ENCODE measurements at places on chromosomes 1 and 21. TPM values are rescaled to one million over a fixed set of nuclear protein-coding genes. Genes with fewer than 3 reads are reported as not detected.

The HAO2 gene
- total RNA-seq: 0.21 TPM

The OR2L2 gene
- total RNA-seq: not detected

The PAX7 gene
- not detected for total RNA-seq

The IL20 gene
- total RNA-seq: not detected

The USP25 gene
- total RNA-seq: 17.9 TPM

The ZFP69 gene
- total RNA-seq: 5.7 TPM

The FCER1A gene
- total RNA-seq: not detected

The SELENBP1 gene
- total RNA-seq: 1.4 TPM

The KRTAP7-1 gene
- not detected for total RNA-seq

DNA sequence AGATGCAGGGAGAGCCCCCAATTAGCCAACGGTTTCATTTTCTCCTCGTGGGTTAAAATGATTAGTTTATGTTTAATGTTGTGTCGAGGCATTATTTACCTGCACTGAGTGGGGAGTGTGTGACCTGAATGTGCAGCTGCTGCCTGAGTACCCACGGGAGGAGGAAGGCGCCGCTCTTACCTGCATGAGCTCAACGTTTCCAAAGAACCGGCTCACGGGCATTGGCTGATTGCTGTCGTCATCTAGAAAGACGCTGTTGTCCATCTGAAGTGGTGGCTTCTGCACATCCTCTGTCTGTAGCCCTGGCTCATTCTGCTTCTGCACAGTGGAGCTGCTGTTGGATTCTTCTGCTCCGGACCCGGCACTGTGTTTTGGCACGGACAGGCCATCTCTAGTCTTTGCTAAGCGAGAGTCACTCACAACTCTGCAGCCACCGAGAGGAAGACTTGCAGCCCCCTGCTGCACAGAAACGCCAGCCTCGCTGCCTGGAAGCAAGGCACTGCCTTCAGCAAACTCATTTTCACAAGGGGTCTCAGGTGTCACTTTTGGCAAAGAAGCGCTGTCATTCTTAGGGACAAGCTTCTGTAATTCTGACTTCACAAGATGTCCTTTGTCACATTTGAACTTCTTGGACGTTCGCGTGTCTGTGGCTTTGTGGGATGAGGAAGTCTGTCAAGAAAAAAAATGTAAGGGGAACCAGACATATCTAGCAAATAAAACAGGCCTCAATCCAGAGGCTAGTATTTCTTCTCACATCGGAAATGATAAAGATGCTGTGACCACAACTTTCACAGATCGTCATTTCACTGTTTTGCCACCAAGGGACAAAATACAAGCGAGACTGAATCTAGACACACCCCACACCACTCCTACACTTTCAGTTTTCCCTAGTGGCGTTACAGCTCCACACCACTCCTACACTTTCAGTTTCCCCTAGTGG, 9.4 kb downstream of the C1orf174 start:
- DNase-seq: no peak

- no peak for DNase-seq
Measured at GRCh38 chr21:40839521-40839920, 7.4 kb downstream of the DSCAM start.

DNA sequence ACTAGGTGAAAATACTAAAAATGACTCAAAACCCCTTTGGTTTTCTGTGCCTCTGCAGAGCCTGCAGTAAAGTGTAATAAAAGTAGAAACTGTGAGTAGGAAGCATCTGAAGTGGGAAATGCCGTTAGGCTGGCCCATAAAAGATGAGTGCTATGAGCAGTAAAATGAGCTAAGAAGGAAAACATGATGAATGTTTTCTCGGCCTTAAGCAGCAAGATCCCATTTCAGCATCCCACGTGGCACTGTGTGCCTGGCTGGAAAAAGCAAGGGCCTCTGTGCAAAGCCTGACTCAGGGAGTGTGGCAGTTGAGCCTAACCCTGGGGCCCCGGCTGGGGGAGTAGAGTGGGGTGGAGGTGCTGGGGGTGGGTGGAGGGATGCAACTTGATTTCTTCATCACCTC, 109.5 kb downstream of the TBX15 start:
- DNase-seq: no peak

DNA sequence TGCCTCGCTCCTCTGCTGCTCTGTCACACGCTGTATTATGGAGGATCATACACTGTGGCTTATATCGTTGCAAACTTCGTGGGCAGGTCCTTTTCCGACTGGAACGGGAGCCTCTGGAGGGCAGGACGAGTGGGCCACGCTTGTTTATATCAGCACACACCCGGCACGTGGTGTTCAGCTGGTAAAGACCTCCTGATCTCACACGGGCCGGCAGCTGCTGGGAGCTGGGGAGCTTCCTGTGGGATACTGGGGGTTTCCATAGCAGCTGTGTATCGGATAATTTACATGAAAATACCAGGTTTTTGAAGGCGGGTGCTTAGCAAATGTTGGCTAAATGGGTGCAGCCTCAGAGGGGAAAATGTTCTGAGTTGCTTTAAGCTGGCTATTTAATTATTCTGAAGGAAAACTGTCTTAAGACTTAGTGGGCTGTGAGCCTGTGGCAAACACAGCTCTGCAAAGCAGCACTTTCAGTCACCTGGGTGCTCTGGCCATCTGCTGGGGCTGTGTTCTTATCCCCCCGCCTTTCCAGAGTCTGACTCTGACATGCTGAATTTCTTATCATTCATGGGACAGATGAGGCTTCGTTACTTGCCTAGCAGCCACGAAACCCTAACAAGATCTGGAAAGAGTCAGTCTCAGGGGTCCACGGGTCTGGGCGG, 103.6 kb upstream of the GCLM start:
- DNase-seq: no peak

GRCh38 chr1:229019663-229020271, 251.1 kb upstream of the RAB4A start:
- no peak for DNase-seq

GRCh38 chr1:83905315-83905907, 93.5 kb downstream of the TTLL7 start:
- DNase-seq: peak; percentile 43

DNA sequence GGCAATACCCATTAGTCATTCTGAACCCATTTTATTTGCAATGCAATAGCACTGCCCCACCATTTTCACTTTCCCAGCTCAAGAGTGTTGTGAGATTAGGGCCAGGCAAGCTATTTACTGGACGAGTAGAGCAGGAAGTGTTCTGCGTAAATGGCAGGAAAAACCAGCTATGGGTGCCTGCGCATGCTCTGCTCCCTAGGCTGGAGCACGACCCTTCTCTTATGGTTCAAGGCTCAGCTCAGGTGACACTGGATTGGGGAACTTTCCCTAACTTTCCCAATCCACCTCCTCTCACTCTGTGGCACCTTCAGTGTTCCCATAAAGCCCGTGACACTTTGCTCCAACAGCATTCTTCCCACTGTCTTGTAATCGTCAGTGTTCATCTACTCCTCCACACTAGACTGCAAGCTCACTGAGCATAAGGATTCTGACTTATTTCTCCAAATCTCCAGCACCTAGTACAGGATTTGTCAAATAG, 3.6 kb upstream of the MAN1A2 start:
- DNase-seq: no peak

- peak; percentile 60 for DNase-seq
Measured at GRCh38 chr1:159089184-159089791, 12.7 kb upstream of the AIM2 start.

DNA sequence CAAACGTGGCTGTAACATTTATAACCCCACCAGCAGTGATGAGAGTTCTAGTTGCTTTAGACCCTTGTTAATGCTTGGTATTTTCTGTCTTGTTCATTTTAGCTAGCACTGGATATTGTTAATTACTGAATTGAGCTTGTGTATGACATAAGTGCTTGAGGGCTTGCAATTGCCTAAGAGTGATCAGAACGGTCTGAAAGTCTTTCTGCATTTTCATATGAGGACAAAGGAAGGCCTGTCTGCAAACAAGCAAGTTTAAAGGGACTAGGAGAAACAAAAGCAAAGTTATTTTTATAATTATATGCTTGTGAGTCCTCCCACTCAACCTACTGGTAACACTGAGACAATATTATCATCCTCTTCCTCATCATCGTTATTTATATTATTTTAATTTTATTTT, 305.5 kb upstream of the DUSP10 start:
- DNase-seq: peak; percentile 92

DNA sequence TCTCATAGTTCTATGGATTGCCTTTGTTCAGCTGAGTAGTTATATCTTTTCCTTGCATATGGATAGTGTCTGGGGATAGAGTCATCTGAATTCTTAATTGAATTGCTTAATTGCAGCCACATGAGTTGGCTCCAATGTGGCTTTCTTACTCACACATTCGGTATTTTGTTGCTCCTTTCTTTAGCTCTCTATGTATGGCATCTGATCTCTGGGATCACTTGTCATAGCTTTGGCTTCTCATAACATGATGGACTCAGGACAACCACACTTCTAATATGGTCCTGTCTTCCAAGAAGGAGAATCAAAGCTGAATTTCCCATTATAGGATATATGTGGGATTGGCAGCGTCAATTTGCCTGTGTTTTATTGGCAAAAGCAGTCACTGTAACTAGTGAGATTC, 716.2 kb downstream of the NCAM2 start:
- peak; percentile 36 for DNase-seq

- peak; percentile 79 for DNase-seq
Measured at GRCh38 chr1:31593770-31594632, 17.7 kb downstream of the TINAGL1 start.

DNA sequence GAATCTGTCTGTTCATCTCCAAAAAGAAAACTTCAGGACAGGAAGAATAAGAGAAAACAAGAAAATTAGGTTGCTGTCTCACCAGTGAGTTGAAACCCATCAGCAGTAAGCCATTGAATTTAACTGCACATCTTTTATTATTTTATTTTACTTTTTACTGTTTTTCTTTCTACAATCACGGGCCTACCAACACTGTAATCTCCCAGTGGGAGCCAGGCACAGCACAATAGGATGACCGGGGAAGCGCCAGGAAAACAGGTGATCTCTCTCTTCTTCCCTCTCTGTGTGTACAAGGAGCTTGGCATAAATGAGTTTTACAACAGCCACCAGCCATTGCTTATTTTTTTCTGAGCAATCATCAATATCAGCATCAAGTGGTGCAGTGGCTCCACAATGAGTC, 113.1 kb upstream of the ESRRG start:
- DNase-seq: no peak

GRCh38 chr1:41359211-41360073, 1.8 kb upstream of the FOXO6 start:
- no peak for DNase-seq

GRCh38 chr1:65435987-65436386, 15.5 kb downstream of the LEPR start:
- DNase-seq: no peak

DNA sequence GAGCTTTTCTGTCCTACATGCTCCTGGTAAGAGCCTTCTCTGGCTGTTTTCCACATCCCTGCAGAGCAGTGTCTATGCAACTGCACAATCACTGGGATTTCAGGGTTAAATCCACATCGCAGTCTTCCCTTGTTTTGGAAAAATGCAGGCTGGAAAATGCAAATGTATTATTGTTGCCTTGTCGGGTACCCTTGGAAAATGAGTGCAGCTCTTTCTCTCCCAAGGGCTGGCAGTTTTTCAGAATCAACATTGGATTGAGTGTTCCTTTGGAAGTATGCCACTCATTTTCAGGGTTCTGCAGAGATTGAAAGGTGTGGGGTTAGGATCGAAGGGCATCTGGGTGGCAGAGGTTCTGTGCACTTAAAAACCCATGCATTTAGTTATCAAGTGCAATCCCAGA, 3.2 kb downstream of the NOS1AP start:
- no peak for DNase-seq

GRCh38 chr1:4075436-4076225, 175.6 kb upstream of the C1orf174 start:
- DNase-seq: no peak

DNA sequence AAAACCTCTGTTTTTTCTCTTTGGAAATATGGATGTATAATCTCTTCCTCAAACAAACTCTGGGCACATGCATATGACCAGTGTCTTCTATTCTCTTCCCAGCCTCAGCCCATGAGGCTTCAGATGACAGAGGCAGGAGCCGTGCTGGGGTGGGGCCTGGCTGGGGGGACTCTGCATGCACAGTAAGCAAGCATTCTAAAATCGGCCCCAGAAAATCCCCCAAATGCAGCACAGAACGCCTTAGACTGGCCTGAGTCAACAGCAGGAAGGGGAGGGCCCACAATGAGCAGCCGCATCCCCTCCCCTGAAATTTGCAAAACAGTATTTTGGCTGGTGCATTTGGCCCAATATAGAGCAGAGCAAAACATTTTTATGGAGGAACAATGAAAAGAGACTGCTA, 47.8 kb downstream of the ITPKB start:
- no peak for DNase-seq

DNA sequence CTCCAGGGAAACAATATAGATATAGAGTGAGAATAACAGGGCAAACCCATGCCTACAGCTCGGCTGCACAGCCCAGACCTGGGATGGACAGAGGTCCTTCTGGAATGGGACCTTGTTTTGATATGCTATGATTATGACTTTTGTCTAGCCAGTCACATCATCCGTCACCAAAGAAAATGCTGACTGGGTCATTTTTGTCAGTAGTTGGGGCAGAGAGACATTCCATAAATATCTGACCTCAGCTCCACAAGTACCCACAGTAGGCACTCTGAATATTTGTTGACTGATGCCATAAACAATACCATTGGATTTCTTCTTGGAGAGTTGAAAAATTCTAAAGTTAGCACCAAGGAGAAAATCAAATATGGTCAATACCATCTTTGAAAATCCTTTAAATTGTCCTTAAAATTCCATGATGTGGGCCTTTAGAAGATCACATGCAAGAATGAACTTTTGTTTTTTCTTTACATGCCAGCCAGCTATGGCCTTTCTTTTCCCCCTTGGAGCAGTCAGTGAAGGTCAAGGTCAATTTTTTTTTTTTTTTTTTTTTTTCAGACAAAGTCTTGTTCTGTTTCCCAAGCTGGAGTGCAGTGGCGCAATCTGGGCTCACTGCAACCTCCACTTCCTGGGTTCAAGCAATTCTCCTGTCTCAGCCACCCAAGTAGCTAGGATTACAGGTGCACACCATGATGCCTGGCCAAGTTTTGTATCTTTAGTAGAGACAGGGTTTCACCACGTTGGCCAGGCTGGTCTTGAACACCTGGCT, 7.3 kb downstream of the TMCO4 start:
- peak; percentile 22 for DNase-seq

- no peak for DNase-seq
Measured at GRCh38 chr1:83807821-83808220, 191.1 kb downstream of the TTLL7 start.

DNA sequence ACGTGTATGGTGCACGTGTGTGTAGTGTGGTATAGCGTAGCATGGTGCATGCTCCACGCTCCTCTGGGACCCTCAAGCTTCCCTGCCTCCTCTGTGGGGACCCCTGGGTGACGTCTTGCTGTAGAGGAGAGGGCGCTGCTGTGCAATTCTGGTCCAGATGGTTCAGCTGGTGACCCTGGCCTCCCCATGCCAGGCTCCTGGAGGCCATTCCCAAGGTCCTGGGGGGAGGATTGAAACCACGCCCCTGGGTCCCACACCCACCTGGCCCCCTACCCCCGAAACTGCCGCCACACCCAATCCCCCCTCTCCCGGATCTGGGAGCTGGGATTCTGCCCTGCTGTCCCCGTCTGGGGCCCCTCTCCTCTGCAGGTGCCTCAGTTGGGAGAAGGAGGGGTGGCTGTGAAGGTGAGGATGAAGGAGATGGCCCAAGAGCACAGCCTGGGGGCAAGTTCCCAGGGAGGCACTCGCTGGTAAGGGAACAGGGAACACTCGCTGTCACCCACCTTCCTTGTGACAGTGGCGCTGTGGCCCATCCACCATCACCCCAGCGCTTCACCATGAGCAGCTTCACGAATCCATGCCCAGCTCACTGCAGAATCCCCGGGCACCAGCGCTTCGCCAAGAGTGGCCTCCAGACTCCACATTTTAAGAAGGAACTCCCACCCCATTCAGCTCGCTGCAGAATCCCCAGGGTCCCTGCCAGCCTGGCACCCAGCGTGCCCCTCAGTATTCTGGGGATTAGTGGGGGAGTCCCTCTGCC, 38.0 kb downstream of the WDR4 start:
- DNase-seq: no peak
